T-cell (primary cell): ENCODE measurements at places on chromosomes 12 and 14.

DNA sequence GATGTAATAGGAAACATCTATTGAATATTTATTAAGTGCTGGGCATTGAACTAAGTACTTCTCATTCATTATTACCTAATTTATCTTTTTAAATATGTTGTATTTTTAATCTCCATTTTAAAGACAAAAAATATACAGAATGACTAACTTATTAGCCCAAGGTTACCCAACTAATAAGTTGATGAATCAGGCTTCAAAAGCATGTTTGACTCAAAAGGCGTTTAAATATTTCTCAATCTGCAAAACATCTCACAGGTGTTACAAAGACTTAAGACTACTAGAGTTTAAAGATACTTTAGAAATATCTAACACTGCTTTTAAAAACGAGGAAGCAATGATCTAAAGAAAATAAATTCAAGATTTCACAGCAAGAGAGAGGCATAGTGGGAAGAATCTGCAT lies 457.4 kb upstream of the DCN start:
- DNase-seq = no peak

DNA sequence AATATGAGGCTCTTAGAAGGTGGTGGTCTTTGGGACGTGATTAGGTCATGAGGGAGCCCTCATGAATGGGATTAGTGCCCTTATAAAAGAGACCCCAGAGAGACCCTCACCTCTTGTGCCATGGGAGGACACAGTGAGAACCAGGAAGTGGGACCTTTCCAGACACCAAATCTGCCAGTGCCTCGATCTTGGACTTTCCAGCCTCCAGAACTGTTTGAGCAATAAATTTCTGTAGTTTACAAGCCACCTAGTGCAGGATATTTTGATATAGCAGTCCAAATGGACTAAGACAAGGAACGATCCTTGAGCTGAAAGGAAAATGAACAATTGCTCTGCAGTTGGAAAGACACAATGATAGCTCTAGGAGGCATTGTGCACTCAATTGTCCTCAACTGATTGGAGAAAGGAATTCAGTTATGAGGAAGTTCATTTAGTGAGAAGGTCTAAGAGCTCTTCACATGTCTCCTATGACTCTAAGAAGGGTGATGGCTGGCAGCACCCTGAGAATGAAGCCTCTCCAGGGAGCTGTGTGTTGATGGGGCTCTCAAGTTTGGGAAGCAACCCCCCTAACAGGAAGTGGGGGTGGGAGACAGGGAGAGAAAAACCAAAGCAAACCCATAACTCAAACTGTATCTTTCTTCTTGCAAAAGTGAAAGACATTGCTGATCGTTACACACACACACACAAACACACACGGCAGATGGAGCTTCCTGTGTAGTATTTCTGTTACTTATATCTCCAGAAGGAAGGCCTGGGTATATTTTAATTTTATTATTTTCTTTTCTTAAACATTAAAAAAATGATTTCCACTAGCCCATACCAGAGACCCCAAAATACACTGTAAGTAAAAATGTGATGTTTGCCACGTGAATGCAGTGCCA lies 21.0 kb downstream of the CHST11 start:
- DNase-seq = no peak

DNA sequence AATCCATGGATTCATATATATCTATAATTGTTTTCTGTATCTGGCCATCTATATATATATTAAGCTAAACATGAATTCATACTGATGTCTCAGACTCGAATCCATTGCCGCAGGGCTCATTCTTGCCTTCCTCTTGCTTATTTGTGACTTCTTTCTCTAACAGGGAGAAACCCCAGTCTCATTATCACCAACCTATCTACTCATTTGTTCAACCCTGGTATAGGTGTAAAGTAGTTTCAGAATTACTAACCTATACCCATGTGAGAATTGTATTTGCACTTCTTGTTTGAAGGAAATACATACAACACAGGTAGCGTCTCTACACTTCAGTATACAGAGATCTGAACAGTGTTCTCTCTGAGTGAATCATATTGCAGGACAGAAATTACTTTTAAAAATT lies 77.7 kb downstream of the PTPN11 start:
- DNase-seq = no peak

GRCh38 chr12:13001775-13002040 lies 1.6 kb upstream of the HEBP1 start:
- DNase-seq = no peak

GRCh38 chr12:15856097-15856982 lies 25.8 kb upstream of the STRAP start:
- DNase-seq = no peak

DNA sequence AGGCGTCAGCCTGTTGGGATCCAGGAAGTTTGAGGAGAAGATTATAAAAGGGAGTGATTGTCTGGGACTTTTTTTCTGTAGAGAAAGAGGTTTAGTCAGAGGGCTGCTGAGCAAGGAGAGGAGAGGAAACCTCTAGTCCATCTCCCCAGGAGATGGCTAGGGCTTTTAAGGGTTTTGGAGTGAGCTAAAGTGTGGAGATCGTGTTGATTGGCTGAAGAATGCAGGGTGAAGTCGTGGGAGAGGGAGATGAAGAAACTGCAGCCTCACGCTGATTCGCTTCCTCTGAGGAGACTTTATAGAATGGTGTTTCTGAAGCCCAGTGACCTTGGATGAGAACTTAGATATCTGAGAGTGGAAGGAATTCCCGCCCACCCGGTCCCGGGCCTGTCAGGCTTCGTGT lies 193.7 kb upstream of the PWP1 start:
- no peak for DNase-seq

- DNase-seq = no peak
Observed at GRCh38 chr12:29616664-29617406, 119.3 kb upstream of the OVCH1 start.

DNA sequence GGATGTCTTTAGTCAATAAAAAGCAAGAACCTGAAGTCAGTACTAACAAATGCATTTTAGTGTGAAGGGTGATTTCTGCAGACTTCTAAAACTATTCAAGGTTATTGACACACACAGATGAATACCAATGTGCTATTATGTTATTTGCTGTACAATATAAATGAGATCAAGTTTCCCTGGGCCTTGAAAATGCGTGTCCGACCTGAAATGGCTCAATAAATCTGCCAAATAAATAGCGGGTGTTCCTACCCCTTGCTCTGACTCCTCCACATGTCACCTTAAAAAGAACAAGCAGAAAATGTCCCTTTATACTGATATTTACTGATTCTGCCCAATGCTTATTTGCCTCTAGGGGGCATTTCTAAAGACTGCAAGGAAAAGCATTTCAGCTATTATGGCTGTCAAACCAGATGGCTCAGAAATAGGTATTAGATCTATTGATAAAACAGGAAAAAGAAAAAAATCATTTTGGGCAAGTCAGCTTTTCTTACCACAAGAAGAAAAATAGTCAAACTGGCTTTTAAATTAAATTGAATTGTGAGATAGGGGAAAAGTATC lies 367.3 kb upstream of the KITLG start:
- DNase-seq = no peak

DNA sequence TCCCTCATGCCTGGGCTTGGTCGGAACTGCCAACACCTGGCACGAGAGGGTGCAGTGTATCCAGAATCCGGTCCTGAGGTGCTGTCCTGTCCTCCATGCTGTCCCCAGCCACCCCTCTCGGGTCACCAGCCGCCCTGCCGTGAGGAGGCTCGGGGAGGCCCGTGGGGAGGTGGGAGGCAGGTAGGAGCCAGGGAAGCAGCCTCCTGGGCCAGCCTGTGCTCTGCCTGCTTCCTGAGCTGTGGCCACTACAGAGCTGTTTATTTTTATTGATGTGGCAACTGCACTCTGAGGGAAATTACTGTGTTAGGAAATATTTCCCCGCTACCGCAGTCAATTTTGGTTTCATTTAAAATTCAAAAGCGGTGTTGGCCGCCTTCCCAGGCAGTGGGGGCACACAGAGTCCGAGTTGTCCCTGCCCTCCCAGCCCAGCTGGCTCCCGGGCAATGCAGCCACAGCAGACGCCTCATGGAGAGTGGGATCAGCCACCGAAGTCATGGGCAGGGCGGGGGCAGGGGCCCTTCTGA lies 18.3 kb downstream of the NOC4L start:
- no peak for DNase-seq

- no peak for DNase-seq
Observed at GRCh38 chr12:57469296-57470164, 9.9 kb downstream of the GLI1 start.

DNA sequence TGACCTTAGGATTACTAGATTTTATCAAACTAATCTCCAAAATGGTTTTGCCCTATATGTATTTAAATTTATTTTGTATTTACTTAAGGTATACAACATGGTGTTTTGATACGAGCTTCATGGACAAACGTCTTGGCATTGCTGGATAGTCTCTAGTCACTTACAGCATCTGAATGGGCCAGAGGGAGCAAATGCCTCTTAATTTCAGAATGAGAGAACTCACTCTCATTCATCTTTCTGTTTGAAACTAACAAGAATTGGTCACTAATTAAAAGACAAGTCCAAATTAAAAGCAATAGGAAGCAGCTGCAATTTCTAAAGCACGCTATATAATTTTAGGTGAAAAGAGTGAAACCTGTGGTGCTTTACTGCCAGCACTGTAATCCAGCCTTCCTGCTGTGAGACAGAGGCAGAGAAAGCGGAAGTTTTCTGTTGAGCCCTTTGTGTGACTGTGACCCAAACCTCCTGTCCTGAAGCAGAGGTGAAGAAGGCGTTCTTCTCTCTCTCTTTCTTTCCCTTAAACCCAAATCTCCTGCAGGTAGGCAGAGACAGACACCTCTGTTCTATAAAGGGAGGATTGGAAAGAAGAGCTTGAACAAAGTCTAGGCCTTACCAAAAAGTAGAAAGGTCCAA lies 184.6 kb upstream of the NAV3 start:
- DNase-seq = no peak

DNA sequence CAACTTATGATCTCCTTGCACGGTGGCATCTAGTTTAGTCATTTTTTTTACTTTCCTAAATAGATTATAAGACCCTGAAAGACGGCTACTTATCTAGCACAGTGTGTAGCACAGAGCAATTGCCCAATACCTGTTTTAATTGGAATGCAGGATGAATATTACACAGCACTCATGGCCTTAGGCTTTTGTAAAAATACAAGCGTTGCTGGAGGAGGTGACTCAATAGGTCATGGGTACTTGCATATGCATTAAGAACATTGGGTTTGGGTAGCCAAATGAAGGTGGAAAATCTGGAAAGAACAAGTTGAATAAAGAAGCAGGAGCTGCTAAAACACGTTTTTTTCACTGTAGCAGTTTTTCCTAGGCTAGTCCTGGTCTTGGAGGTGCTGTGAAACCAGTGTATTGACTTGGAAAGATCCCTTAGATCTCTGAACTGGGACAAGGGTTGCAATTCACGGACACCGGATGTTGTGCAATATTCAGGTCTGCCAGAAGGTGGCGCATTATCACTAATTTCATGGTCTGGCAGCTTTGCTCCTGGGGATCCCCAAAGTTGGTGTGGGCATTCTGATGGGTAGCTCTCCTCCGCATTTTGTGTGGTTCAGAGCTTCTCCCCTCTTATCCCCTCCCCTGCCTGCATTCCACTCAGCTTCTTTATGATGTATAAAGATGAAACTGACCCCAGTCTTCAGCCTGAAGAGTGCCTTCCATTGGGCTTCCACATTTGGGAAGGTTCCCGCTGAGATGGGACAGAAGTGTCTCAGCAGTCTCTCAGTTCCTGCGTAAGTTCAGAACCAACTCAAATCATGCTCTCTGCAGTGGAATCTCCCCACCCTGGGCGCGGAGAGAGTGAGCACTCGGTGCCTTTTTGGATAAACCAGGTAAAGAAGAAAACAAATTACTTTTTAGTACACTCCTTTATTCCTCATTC lies 278.3 kb downstream of the NRXN3 start:
- DNase-seq = no peak

DNA sequence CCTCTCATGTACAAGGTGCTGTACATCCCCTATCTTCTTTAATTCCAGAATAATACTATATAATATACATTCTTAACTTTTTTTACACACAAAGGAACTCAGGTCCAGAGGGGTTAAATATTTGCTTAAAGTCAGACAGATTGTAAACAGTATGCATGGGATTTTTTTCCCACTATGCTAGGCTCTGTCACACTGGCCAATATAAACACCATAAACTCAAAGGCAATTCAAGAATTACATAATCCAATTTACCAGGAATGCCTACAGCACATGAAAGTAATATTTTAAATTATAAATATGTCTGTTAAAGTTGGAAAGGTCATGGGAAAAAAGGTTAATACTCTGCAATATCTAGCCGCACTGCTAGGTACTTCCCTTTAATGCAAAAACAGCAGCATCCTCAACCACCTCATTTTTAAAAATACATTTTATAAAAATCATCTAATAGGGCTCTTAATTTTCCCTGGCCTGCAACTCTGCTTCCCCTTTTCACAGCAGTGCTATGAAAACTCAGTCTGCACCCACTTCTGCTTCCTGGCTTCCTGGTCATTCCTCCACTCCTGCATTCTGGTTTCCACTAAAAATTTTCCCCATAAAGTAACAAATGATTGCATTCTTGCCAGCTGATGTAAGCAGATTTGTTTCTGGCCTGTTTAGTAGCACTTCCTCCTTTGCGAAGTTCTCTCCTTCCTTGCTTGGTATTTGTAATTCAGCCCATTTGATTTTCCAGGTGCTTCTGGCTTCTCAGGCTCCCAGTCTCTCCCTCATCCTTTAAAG lies 128.1 kb downstream of the ITPR2 start:
- no peak for DNase-seq

DNA sequence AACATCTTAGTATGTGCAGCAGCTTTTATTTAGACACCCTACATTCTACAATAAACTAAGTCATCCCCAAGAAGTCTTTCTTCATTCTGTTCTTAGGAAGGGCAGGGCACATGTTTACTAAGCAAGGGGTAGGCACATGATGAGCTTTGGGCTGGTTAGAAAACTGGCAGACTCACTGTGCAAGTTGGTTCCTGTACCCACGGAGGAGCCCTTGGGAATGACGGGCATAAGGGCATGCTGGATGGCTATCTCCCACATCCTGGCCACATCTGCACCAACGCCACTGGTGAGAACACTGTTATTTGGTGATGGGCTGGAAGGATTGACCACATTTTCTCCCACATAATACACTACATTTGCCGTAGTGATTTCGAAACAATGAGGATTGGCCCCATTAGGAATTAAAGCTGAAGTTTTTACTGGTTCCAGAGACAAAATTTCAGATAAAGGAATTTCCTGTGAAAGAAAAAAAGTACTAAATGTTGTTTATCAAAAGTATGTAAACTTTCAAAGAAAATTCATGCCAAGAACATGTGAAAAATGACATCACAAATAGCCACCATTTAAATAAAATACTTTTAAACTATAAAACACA lies 297.0 kb downstream of the PRKD1 start:
- no peak for DNase-seq
